ENCODE measurements at places on chromosomes 2 and 18. TPM values are rescaled to one million over a fixed set of nuclear protein-coding genes. Genes with fewer than 3 reads are reported as not detected.

Gene OTOS
- not detected for total RNA-seq

Gene AMER3
- total RNA-seq: not detected

Gene MCM6
- total RNA-seq: 8.7 TPM

Gene PLA2R1
- total RNA-seq: 28.7 TPM

Gene ANKRD62
- total RNA-seq: not detected

Gene CFAP65
- total RNA-seq: not detected

Gene REG1B
- total RNA-seq: not detected

Gene LINC00305
- not detected for total RNA-seq

Gene TMEM169
- total RNA-seq: not detected

Gene IL1F10
- not detected for total RNA-seq

Gene PPM1B
- 99.3 TPM for total RNA-seq

Measured in thoracic aorta (tissue), 2 donors.